Esophagus squamous epithelium (tissue), 5 donors: ENCODE measurements at places on chromosomes 16 and 17.
A peak's percentile ranks its signal among the peaks of the same experiment; 100 is the strongest.

GRCh38 chr16:75114946-75115825 lies 1.4 kb downstream of the LDHD start:
- no peaks in the 10 kb centered on the region for H3K36me3 ChIP-seq
- H3K27me3 ChIP-seq: no peaks in the 10 kb centered on the region
- H3K27ac ChIP-seq: no peak overlapping the region
- no peak for DNase-seq

- H3K4me1 ChIP-seq: peaks cover 18% of the 10 kb centered on the region
- H3K36me3 ChIP-seq: peaks cover 10% of the 10 kb centered on the region
- no peaks in the 10 kb centered on the region for H3K27me3 ChIP-seq
- H3K4me3 ChIP-seq: no peak overlapping the region
- H3K27ac ChIP-seq: no peak overlapping the region
- DNase-seq: no peak
Measured at GRCh38 chr17:57455063-57455914, 199.0 kb downstream of the MSI2 start.

DNA sequence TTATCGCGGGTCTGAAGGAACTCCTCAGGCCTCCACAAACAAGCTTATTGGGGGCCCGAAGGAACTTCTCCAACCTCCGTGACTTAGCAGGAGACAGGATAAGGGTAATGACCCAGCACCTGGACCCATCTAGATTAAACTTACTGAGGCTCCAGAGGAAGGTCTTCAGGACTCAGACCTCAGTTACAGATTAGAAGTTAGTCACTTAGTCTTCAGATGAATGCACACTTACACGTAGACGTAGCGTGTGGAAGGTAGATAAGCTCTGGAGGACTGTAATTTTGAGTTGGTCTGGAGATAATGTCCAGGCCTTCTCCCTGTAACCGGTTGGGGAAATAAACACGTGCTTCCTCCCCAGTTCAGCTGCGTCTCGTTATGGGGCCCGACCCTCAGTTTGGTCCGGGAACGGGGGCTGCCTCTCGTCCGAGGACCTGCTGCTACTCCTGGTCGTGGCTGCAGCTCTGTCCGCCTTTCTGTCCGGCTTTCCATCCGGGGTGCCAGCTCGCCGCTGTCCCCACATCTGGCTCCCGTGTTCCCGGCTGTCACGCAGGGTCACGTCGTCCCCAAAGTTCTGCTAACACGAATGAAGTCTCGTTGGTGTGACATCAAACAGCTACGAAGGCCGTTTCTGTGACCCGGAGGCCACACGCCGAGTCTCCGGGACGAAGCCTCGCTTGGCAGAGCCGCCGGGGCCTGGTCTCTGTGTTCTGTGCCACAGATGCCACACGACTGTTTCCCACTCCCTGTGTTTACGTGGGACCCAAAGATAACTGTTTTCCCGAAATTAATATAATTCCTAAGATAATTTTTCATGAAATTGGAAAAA lies 11.8 kb upstream of the SECTM1 start:
- no peak overlapping the region for H3K27ac ChIP-seq
- H3K4me3 ChIP-seq: no peak overlapping the region
- H3K36me3 ChIP-seq: no peaks in the 10 kb centered on the region
- no peaks in the 10 kb centered on the region for H3K4me1 ChIP-seq

- H3K36me3 ChIP-seq: no peaks in the 10 kb centered on the region
- H3K27me3 ChIP-seq: peaks cover 5% of the 10 kb centered on the region
- H3K4me3 ChIP-seq: peak overlapping the region; percentile 55
- H3K27ac ChIP-seq: peak overlapping the region; percentile 71
- H3K4me1 ChIP-seq: peaks cover 16% of the 10 kb centered on the region
Measured at GRCh38 chr17:30234964-30235363, 533 bp downstream of the SLC6A4 start.
